Activated naive CD8-positive, alpha-beta T cell treated with anti-CD3 and anti-CD28 coated beads, Interleukin-2, amount 50 U/mL, for 16 hours (primary cell): ENCODE measurements at places on chromosomes 12 and 14.

GRCh38 chr12:51678086-51678724 lies 87.2 kb downstream of the SCN8A start:
- DNase-seq: no peak

DNA sequence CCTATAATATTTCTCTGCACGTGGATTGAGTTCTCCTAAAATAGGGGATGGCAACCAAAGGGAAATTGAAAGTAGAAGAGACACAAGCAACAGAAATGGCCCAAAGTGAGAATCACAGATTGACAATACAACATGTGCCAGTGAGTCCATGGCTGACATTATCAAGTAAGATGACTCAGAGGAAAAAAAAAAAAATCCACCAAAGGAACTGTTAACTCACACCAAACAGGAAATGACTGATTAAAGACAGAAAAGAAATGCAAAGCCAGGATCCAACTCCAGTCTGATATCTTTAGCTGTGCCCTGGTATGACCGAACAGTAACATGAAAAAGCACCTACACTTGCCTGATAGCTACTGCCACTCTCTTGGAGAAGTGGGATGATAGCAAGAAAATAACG lies 485.0 kb downstream of the PRKD1 start:
- no peak for DNase-seq

DNA sequence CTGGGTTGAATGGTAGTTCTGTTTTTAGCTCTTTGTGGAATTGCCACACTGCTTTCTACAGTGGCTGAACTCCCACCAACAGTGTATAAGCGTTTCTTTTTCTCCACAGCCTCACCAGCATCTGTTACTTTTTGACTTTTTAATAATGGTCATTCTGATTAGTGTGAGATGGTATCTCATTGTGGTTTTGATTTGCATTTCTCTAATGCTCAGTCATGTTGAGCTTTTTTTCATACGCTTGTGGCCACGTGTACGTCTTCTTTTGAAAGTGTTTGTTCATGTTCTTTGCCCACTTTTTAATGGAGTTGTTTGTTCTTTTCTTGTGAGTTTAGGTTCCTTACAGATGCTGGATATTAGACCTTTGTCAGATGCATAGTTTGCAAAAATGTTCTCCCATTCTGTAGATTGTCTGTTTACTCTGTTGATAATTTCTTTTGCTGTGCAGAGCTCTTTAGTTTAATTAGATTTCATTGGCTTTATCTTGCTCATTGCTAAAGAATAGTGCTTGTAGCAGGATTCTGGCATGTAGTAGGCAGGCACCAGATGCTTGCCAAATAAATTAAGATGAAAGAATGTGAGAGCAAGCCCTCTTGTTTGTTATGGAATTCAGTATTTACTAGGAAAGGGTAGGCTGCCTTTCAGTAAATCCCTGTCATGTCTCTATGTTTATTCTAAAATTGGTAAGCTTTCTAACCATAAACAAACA lies 86.8 kb downstream of the PDE3A start:
- DNase-seq: no peak

- no peak for DNase-seq
Measured at GRCh38 chr12:89650239-89650638, 58.4 kb downstream of the ATP2B1 start.

DNA sequence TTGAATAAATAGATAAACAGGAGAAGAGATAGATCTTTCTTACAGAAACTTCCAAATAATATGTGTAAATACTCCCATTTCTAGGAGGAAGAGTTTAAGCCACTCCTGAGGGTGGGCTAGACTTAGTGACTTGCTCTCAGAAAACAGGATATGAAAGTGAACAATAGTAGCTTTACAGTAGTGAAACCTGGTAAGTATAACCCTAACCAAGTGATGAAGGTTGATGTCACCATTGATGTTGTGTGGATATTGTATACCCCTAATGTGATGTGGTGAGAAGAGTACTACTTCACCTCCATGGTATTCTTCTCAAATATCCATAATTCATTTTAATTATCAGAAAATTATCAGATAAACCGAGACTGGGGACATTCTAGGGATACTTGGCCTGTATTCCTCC lies 20.9 kb downstream of the AKAP6 start:
- no peak for DNase-seq

DNA sequence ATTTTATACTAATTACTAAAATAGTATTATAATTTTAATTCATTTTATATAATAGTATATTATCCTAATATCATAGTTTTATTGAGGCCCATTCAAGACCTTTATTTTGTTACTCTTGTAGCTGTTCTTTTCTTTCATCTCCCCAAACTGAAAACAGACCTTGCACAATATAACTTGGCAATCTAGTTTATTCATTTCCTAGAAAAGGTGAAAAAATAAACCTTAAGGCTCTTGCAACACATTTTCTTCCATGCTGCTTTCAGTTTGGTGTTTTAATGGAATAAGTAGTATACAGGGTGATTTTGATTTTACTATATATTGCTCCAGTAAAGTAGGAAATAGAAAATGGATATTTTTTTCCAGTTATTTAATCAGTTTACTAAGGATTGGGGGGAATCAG lies 174.0 kb downstream of the SLC2A13 start:
- DNase-seq: no peak

- no peak for DNase-seq
Measured at GRCh38 chr12:32788405-32788804, 32.7 kb upstream of the YARS2 start.

- no peak for DNase-seq
Measured at GRCh38 chr12:80316222-80316621, 127.8 kb upstream of the PTPRQ start.
